ENCODE measurements at places on chromosomes 6 and 20.

- DNase-seq, result no peak
Measured at GRCh38 chr20:56826306-56826704, 197.2 kb downstream of the TFAP2C start.

- no peak for DNase-seq
Measured at GRCh38 chr6:30334075-30334783, 7.5 kb downstream of the TRIM39 start.

DNA sequence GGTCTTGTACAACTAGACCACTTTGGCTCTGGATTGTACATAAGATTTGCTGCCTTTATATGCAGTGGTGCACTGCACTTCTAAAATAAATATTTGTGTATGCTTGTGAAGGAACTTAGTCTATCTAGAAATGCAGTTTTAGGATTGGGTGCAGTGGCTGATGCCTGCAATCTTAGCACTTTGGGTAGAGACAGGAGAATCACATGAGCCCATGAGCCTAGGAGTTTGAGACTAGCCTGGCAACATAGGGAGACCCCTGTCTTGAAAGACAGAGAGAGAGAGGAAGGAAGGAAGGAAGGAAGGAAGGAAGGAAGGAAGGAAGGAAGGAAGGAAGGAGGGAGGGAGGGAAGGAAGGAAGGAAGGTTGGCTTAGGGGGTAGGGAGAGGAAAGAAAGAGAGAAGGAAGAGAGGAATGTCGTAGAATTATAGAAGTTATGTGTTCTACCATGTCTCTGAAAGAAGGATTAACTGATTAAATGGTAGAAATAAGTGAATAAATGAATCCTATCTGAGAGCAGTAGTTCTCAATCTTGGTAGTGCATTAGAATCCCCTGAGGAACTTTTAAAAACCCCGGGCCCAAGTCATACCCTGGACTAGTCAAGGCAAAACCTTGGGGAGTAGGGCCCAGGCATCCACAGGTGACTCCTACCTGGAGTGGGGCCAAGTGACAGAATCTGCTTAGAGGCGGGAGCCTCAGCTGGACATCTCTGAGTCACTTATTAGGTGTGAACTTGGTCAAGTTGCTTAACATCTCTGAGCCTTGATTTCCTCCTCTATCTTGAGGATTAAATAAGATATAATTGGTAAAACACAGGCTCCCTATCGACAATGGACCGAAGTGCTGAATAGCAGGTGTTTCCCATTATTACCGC is 130.3 kb downstream of the ZNF217 start:
- no peak for DNase-seq

- no peak for DNase-seq
Measured at GRCh38 chr20:36336954-36337704, 31.0 kb downstream of the DLGAP4 start.

GRCh38 chr6:30683183-30683979 is 3.1 kb downstream of the PPP1R18 start:
- DNase-seq, result no peak

DNA sequence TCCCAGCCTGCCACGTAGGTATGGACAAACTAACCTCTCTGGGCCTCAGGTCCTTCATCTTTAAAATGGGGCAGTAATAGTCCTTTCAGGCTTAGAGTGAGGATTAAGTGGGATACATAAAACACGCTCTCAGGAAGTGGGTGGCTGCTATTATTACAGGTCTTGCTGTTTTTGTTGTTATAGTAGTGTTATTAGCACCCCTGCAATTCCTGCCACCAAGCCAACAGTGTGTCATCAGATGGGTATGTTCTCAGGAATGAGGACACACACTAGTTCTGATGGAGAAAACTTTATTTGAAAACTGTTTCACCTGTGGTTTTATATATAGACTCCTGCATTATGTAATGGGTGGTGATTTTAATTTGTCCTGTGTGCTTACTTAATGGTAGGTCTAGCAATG is 131.7 kb downstream of the LRRC1 start:
- DNase-seq, result no peak

GRCh38 chr6:162644153-162644552 is 83.4 kb downstream of the PRKN start:
- no peak for DNase-seq

Measured in NCI-H2171 (cell line).